ENCODE measurements at places on chromosomes 16 and 17.
A peak's percentile ranks its signal among the peaks of the same experiment; 100 is the strongest.

DNA sequence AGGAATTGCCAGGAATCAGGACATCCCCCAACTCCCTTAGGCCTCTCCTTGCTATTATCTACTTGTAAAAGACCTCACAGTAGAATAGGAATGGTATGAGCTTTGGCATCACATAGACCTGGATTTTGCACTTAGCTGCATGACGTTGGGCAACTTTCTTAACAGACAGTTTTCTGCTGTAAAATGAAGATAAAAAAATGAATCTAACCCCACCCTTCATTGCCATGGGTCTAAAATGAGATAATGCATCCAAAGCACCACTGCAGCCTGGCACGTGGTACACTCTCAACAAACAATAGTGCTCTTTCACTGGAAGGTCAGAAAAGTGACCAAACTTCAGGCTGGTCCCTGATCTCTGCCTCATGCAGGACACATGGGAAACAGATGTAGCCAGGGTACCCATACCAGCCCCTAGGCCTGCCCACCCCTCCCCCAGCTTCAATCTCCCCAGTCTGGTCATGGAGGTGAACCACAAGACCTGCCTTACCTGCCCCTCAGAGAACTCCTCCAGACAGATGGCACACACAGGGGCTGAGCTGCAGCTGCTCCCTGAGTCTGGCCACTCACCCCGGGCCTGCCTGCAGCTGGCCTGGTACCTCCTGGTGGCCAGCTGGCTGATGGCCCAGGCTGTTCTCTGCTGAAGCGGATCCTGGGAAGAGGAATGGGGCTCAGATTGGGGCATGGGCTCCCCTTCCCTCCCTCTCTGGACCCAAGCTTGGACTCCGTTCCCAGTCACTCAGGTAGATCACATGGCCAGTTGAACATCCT lies 8.5 kb upstream of the SUPT4H1 start:
- no peak for DNase-seq

GRCh38 chr17:15440347-15440746 lies 27.1 kb downstream of the CDRT4 start:
- DNase-seq, result no peak

DNA sequence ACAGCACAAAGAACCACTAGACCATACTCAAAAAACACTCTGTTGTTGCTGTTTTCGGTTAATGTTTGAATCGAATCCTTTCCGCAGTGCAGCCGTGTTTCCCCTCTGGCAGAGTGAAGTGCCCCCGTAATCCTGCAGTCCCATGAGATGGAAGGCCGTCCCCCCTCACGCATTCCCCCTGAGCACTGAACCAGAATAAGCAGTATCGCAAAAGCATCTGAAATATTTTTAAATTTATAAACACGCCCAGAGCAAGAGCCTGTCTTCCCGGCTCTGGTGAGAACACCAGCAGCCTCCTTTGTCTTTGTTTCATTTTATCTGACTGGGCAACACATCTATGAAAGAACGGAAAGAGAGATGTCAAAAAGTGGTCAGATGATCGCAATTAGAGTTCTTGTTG lies 121.0 kb upstream of the ADAMTS18 start:
- DNase-seq, result no peak

- no peak for DNase-seq
Observed at GRCh38 chr17:33389504-33390135, 96.5 kb upstream of the ASIC2 start.

DNA sequence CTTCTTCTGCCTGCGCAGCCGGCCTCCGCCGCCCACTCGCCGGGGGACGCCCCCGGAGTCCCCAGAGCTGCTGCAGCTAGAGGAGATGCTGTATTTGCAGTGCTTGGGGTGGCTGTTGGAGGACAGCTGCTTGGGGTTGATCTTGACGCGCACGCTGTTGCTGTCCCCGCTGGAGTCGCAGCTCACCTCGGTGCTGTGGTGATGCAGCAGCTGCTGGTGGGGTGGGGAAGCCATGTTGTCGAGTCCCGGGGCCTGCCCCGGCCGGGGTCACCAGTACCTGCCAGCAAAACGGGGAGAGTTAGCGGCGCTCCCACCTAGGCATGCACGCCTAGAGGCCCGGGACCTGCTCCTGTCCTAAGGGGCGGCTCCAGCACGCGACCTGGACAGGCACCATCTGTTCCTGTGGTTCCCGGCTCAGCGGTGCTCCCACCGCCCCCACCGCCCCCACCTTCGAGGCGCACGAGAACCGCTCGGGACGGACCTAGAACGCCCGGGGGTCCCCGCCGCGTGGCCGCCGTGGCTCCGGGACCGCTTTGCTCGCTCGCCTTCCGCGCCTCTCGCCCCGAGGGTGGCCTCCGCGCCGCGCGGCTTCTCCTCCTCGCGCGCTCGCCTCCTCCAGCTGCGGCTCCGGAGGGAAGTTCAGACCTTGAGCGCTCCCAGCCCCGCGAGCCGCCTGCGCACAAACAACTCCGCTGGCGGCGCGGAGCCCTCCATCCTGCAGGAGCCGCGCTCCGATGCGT lies 863 bp downstream of the ADCY9 start:
- DNase-seq, result peak; percentile 50
